ENCODE measurements at places on chromosomes 1 and 21.

GRCh38 chr1:61865646-61866220 lies 123.5 kb downstream of the PATJ start:
- DNase-seq: no peak

GRCh38 chr1:24900985-24901781 lies 28.9 kb downstream of the RUNX3 start:
- no peak for DNase-seq

DNA sequence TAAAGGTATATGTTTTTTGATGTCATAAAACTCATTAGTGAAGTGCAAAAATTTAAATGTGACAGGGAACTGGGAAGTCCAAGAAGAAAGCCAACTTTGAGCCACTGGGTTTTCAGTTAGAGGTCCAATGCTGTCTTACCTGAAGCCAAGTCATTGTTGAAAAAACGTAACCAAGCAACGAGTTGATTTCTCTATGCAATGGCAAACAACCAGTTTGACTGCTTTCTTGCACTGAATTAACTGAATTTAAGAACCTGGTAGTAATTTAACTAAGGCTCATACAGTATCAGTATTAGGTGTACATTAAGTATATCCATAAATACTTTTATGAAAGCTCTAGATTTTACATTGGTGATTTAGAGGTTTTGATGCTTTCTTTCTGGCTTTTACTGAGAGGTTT lies 20.2 kb upstream of the S1PR1 start:
- no peak for DNase-seq

DNA sequence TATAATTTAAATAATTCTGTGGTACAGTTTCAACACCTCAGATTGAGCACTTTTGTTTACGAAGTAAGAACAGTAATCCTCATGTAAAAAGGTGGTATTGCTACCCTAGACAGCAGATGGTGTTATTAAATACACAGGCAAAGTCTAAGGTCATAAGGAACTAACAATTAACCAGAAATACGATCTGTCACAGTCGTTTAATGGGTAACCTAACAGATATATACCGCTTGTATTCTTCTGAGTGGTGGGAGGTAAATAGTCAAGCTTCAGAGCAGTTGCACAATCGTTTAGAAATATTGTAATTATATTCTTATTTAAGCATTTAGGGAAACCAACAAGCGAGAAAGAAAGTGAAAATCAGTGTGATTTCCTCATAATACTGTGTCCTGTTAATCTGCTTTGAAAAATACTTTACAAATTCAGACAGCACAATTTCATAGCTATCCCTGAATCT lies 9.8 kb upstream of the IRF2BP2 start:
- no peak for DNase-seq

GRCh38 chr1:202151045-202151444 lies 6.5 kb upstream of the ARL8A start:
- DNase-seq: no peak

DNA sequence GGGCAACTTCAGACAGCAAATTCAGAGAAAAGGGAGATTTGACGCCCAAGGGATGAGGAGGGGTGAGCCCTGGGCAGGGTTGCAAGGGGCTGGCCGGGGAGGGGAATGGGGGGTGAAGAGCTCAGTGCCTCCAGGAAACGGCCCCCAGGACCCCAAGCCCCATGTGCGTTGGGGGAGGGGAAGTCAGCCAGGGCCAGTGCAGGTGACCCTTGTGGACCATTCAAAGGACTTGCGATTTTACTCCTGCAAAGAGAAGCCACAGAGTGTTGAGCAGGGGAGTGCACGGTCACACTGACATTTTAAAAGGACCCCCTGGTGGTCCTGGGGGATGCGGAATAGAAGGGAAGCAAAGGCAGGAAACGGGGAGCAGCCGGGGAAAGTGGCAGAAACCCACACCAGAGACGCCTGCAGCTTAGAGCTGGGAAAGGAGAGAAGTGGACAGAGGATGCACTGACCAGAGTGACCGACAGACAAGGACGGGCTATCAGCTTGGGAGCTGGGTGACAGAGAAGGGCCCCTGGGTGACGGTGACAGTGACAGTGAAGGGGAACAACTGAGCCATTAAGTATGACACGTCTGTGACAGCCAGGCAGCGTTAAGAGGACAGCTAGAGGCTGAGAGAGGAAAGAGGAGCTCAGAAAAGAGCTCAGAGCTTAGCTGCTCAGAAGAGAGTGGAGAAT lies 54.0 kb upstream of the TMEM51 start:
- no peak for DNase-seq

DNA sequence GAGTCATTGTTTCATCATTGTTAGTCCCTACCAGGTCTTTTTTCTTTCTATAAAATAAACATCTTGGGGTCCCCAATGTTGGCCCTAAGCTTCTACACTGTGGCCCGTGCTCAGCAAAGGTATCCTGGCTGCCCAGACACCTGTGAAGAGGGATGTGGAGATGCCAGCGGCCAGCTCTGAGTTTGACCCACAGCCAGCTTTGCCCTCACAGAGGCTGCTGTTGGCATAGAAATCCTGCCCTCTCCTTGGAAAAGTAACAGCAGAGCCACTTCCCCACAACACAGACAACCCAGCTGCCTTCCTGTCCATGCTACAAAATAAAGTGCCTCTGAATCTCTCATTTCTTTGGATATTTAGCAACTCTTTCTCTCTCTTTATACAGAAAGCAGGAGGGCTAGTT lies 6.0 kb downstream of the TRIM62 start:
- DNase-seq: no peak

DNA sequence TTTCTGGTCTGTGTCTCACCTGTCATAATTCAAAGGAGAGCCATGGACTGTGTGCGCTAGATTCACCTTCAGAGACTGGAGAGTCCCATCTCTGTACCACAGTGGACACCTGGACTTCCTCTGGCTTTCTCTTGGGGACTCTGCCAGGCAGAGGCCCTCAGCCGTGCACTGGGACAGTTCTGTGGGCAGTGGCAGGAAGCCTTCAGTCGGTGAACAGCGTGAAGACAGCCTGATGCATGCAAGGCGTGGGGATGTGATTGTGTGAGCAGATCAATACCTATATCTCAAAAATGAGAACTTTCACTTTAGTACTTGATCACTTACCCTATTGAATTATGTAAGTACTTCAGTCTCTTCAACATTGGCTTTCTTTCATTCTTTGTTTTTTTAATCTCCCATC lies 245.3 kb downstream of the DISC1 start:
- DNase-seq: no peak

GRCh38 chr1:152015766-152016165 lies 21.0 kb downstream of the S100A11 start:
- no peak for DNase-seq

- peak; percentile 11 for DNase-seq
These were observed 506 bp downstream of the JUN start for GRCh38 chr1:58783090-58783992.

DNA sequence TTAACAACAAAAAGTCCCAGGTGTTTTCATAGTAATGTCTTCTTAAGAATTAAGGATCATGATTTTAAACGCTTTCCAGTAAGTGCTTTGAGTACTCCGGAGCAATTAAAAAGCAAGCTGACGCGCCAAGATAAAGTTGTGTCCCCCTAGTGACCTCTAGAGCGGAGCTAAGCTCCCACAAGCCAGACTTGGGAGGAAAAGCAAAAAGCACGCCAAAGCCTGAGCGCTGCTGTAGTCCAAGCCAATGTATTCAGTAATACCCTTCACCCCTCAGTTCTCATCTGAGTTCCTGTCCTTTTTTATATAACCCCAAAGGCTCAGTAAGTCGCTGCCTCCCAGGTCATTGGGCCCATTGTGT lies 3.5 kb upstream of the SLC44A5 start:
- DNase-seq: no peak

GRCh38 chr1:54643736-54644135 lies 2.1 kb downstream of the MROH7 start:
- no peak for DNase-seq

- DNase-seq: no peak
These were observed 155.2 kb downstream of the DISP1 start for GRCh38 chr1:222970040-222970439.

DNA sequence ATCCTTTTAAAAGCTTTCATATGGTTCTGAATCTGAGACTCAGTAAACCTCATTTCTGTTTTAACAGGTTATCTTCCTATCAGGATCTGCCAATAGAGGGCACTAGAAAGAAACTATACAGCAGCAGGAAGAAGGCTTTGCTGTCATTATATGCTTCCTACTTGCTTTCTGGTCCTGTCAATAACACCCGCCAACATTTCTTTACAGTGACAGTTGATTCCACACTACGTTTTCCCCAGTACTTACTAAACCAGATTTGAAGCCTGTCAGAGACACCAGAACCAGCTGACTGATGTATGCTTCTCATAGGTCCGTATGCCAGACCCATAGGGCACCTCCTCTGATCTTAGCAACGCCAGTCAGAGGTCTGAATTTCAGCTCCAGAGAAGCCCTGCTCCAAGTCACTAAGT lies 341.0 kb upstream of the NEGR1 start:
- DNase-seq: no peak

- peak; percentile 18 for DNase-seq
These were observed at the start of gene JAM2 for GRCh38 chr21:25638660-25639550. Gene JAM2 (plus strand): TSS chr21:25639258. CDS start chr21:25639822, 564 bp downstream.

DNA sequence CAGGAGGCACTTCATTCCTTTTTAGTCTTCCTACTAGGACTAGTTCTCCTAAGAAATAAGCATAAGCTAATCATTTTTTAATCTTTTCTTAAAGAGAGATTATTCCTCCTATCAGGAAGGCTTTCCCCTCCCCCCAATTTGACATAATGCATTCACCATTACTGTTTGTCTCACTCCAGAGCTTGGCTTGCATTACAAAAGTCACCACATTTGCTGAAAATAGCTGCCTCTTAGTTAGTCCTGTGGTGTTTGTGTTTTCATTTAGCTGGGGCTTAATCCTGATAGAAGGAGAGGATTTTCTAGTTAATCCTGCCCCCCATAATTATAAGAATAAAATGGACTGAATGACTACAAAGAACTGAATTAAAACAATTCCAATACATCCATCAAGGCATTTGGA lies 307.1 kb upstream of the RRP15 start:
- DNase-seq: no peak

GRCh38 chr1:208759255-208759654 lies 515.1 kb upstream of the PLXNA2 start:
- no peak for DNase-seq

DNA sequence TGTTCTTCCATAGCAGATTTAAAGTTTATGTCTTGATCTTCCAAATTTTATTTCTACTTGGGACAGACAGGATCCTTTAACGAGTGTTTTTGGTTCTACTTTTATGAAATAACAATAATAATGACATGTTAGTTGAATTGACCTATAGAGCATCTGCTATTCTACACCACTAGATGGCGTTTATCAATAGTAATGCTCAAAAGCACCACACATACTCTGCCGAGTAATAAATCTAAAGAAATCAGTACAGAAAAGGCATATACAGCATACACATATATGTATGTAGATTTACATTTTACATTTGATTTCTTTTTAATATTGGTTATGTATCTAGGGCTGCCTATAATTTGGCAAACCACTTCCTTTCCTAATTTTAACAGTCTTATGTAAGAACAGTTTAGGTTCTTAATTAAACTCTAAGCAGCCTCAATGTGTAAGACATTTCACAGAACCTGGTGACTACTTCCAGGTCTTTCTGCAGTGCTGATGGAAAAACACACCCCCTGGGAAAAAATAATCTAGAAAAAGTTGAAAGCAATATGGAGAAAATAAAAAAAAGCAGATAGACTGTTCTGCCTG lies 5.9 kb upstream of the SIPA1L2 start:
- DNase-seq: no peak

Measured in effector CD4-positive, alpha-beta T cell (primary cell).